ENCODE measurements at places on chromosomes 3 and 15.

DNA sequence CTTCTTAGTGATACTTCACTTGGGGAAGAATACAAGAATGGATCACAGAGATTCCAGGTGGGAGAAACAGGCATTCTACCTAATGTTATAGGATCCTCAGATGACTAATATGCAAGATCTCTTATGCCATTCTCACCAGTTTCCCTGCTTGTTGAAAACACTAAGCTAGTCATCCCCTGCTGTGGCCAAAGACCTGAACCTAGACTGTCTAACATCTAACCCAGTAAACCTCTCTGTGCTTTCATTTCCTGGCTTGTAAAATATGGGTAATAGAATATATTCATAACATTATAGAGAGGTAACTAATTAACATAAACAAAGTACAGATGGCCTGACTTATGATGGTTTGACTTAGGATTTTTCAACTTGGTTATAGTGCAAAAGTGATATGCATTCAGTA lies 776.3 kb downstream of the TUSC7 start:
- DNase-seq, result no peak

DNA sequence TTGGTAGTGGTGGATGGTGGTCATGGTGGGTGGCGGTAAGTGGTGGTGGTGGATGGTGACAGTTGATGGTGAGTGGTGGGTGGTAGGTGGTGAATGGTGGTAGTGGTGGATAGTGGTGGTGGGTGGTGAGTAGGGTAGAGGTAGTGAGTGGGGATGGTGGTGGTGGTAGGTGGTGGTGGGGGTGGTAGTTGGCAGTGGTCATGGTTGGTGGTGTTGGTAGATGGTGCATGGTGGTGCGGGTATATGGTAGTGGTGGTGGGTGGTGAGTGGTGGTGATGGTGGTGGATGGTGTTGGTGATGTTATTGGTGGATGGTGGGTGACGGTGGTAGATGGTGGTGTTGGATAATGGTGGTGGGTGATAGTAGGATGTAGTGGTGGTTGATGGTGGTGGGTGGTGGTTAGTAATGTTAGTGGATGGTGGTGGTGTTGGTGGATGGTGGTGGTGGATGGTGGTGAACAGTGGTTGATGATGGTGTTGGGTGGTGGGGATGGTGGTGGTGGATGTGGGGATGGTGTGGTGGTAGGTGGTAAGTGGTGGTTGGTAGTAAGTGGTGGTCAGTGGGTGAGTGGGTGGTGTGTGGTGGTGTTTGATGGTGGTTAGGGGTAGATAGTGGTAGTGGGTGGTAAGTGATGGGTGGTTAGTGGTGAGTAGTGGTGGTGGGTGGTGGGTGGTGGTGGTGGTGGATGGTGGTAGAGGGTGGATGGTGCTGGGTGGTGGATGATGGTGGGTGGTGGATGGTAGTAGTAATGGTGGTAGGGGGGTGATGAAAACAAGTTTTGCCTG lies 16.7 kb upstream of the RIOX2 start:
- DNase-seq, result no peak

DNA sequence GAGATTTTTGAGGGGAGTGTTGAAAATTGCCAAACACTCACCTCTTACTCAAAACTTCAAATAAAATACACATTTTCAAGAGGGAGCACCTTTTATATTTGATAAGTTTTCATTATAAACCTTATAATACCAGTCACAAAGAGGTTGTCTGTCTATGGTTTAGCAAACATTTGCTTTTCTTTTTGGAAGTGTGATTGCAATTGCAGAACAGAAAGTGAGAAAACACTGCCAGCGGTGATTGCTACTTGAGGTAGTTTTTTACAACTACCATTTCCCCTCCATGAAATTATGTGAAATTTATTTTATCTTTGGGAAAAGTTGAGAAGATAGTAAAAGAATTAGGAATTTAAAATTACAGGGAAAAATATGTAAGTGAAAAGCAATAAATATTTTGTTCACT lies 20.1 kb downstream of the DIPK2A start:
- no peak for DNase-seq

- no peak for DNase-seq
Observed at GRCh38 chr3:124574012-124574411, 156.2 kb upstream of the UMPS start.

GRCh38 chr3:28940530-28940929 lies 340.3 kb upstream of the RBMS3 start:
- DNase-seq, result no peak

- no peak for DNase-seq
Observed at GRCh38 chr15:71120428-71120944, 5.2 kb downstream of the THSD4 start.

GRCh38 chr3:67846166-67846565 lies 191.8 kb upstream of the SUCLG2 start:
- no peak for DNase-seq

DNA sequence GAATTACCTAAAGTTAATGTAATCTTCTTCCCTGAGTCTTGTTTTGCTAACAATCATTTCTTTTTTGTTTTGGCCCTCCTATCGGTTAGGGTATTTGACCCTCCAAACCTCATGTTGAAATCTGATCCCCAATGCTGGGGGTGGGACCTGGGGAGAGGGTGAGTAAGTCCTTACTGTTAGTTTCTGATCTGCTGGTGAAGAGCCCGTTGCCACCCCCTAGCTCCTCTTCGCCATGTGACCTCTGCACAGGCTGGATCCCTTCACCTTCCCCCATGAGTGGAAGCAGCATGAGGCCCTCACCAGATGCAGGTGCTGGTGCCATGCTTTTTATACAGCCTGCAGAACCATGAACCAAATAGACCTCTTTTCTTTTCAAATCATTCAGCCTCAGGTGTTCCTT lies 62.8 kb upstream of the ADCY5 start:
- DNase-seq, result no peak

DNA sequence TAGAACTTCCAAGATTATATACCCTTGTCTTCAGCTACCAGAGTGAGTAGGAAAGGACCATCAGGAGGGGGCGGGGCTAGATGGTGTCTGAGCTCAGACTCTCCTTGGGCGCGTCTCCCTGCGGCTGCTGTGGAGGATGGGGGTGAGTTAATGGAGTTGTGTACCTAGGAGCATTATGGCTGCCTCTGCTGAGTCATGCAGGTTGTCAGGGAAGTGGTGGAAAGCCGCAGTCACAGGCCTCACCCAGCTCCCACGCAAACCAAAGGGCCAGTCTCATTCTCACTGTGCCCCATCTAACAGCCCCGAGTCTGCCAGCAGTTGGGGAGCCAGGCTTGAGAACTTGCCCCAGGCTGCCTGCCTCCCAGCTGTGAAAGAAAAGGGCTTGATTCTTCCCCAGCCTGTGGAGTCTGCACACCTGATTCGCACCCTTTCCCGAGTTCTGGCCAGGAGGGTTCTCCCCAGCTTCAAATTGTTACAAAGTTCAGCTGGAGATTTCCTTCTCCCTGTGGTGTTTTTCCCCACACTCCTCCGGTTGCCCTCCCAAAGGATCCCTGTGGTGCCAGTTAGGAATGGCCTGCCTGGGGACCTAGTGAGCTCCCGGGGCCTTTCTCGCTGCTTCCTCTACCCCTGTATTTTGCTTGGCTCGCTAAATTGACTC lies 143.3 kb downstream of the HCN4 start:
- no peak for DNase-seq

DNA sequence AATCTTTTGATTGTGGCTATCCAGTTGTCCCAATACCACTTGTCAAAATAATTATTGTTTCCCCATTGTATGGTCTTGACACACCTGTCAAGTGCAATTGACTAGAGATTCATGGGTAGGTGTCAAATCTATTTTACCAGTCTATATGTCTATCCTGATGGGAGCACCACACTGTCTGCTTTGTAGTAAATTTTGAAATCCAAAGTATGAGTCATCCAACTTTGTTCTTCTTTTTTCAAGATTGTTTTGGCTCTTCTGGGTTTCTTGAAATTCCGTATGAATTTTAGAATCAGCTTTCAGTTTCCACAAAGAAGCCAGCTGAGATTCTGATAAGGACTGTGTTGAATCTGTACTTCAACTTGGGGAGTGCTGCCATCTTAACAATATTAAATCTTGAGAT lies 71.9 kb downstream of the CSNK1G1 start:
- no peak for DNase-seq

DNA sequence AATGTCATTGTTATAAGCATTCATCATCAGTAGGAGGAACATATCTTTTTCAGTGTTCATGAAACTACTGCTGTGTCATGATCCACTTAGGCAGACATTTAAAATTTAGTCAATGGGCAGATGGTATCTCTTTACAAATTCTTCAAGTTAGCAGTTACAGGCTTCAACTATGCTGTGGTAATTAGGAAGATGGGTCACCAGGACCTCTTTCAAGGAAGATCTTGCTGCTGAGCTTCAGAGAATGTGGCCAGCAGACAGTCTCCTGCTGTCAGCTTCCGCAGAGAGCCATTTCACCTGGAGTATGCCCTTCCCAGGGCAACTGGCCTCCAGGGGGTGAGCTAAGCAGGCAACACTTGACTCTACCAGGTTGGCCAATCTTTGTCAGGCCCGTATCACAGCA lies 19.4 kb downstream of the IFT57 start:
- DNase-seq, result no peak

DNA sequence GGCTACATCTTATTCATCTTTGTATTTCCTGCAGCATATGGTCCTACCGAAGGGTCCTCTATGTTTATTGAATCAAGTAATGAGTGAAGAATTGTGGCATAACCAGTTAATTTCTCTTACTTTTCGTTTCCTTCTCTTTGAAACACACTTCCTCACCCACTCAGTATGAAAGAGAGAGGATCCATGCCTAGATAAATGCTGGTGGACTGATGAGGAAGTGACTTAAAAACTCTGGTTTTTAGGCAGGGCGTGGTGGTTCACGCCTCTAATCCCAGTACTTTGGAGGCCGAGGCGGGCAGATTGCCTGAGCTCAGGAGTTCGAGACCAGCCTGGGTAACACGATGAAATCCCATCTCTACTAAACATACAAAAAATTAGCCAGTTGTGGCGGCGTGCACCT lies 2.2 kb upstream of the MB21D2 start:
- no peak for DNase-seq

GRCh38 chr15:61051569-61052031 lies 177.5 kb downstream of the RORA start:
- no peak for DNase-seq

DNA sequence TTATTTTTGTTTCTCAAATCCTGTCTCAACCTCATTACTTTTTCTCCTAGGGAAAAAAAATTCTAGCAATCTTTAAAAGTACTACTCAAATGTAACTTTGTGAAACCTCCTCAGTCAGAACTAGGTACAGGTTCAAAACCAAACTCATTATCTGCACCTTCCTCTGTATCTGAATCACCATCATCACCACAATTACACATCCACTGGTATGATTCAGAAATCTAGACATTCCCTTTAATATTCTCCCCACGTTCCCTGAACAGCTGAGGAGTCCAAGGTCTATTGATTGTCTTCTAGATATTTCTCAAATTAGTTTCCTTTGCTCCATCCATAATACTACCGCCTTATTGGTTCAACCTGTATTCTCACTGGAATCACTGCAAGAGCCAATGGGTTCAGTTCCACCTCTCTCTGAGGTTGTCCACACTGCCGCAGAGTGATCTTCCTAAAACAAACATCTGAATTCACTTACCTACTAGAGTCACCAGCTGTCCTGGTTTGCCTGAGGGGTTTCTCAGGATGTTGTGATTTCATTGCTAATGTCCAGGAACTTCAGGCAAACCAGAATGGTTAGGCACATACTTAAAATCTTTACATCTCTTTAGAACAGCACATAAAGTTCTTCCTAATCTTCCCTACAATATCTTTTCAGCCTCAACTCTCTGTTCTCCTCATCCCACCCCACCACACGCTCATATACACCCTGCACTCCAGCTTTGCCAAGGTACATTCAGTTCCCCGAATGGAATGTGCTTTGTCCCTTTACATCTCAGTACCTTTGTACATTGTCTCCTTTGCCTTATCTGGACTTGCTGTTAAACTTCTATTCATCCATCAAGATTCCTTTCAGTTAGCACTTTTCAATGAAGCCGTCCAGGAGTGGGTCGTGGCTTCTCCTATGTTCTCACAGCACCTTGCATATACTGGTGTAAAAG lies 24.2 kb downstream of the ATP13A4 start:
- DNase-seq, result no peak
